ENCODE measurements at places on chromosomes 7 and 10.
A peak's percentile ranks its signal among the peaks of the same experiment; 100 is the strongest.

- no peak for DNase-seq
Measured at GRCh38 chr10:73816917-73817729, 5.7 kb upstream of the NDST2 start.

DNA sequence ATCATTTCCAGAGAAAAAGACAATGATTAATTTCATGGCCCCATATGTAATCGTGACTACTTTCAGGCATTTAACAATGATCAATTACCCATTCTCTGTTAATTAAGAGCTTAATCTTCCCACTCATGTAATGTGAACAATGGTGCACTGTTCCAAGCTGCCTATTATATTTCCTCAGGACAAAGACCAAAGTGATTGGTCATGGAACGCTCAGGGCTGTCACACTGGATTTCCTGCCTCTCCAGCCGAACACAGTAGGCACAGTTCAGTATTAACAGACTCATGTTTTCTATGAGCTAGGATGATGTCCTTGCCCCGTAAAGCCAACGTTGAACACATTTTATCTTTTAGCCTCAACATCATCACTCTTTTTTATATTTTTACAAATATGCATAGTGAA is 142.7 kb upstream of the FZD8 start:
- DNase-seq = no peak

GRCh38 chr10:5046410-5046809 is 42.8 kb upstream of the AKR1C2 start:
- no peak for DNase-seq

DNA sequence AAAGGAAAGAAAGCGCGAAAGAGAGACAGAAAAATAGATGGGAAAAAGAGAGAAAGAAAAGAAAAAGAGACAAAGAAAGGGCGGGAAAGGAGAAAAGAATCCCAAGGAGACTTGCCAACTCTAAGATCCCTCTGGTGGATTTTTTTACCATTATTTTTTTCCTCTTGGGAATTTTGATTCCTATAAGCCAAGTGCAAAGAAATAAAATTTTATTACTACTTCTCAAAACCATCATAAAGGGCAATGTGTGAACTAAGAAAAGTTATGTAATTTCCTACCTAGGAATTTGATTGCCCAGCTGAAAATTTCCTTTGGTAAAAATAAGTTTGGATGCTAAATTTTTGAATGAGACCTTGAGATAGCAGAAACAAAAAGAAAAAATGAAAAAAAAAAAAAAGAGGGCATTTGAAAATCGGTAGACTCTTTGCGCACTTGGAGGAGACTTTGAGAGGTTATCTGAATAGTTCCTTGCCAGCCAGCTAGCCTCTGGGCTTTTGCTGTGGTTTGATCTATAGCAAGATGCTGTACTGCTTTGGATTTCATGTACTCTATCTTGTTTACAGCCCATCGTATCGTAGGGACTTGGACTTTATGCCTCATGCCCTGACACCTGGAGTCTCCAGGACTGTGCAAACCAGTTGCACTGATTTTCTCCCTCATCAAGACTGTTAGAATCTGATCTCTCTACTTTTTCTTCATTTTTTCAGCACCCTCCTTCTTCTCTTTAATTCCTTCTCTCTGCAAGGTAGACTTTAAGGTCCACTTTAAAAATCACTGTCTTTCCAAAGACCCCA is 535.4 kb upstream of the MKI67 start:
- no peak for DNase-seq

DNA sequence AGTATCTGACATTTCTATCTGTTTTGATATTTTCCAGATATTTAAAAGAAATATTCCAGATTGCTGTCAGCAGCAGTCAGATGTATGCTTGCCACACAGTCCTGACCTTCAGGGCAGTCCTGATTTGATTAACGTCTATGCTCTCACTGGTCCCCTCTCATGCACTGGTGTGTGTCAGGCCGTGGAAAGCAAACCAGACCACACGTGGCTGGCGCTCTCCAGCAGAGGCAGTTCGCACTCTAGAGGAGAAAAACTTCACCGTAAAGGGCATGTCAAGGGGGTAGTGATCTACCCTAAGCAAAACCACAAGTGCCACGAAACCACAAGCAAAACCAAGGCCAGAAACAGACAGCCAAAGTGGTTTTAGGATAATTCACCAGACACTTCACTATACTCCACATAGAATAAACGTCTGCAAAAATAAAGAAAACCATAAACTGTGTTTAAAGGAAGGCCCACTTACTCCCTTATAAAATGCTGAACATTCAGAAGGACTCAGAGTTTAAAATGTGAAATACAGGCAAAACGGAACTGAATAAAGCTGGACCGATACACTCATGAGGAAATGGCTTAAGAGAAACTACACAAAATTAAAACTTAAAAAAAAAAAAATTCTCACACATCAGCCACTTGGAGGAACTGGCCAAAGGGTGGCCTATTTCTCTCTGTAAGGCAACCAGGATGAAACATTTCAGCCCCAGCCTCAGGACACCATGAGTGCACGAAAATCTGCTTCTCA is 26.4 kb downstream of the PARP12 start:
- no peak for DNase-seq

- DNase-seq = no peak
Measured at GRCh38 chr10:1369197-1369596, 313.0 kb downstream of the WDR37 start.

DNA sequence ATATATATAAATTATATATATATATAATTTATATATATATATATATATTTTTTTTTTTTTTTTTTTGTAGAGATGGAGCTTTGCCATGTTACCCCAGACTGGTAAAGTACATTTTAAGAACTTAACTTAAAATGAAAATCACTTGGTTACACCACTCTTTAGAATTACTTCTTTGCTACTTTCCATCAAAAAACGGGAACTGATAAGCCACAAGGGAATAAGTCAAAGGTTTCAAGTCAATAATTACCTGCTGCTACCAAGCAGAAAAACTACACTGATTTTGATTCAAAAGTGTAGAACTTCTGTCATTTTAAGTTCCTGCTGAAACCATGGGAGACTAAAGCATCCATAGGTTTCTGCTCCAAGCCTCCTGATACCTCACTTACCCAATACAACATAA is 12.2 kb downstream of the PPA1 start:
- no peak for DNase-seq

- no peak for DNase-seq
Measured at GRCh38 chr7:234051-234707, 41.8 kb downstream of the FAM20C start.

DNA sequence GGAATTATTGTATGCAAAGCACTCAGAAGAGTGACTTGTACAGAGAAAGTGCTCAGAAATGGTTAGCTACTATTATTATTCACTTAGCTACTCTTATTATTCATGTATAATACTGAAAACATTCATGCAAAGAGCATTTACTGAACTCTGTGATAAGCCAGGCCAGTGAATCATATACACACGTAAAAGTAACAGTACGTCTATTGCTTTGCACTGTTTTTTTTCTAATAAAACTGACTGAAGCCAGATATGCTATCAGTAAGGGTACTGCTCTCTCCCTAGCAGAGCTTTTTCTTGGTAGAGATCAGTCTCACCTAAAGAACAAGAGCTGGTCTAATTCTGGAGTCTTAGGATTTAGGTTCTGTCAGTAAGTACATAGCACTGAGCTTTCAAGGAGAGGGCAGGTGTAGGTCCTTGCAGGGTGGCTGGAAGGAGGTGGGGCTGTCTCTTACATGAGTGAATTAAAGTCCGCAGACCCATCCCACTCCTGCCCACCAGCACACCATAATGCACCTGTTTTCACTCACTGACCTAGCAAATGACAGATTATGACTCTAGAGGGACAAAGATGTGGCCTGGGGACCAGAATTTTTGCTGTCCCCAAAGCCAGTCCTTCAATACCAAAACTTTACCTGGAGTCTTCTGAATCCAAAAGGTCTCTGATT is 145.9 kb downstream of the ARID5B start:
- DNase-seq = no peak

DNA sequence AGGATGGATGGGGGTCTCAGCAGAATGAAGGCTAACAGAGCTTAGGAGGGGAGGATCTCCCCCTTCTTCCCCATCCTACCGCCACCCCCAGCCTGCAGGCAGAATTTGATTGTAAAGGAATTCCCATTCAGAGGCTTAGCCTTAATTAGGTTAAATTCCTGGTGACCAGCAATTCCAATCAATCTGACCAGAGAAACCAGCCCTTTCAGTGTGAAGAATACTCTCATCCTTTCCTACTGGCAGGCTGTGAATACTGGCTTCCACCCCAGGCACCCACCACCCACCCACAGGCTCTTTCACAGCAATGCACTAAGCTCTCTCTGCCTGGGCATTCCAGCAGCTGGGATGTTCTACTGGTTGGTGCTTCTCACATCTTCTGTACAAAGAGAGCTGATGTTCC is 137.9 kb upstream of the LYZL1 start:
- DNase-seq = peak; percentile 71

- DNase-seq = no peak
Measured at GRCh38 chr10:132450466-132450824, 53.4 kb downstream of the PWWP2B start.

GRCh38 chr7:2887816-2888215 is 43.7 kb upstream of the GNA12 start:
- DNase-seq = no peak

DNA sequence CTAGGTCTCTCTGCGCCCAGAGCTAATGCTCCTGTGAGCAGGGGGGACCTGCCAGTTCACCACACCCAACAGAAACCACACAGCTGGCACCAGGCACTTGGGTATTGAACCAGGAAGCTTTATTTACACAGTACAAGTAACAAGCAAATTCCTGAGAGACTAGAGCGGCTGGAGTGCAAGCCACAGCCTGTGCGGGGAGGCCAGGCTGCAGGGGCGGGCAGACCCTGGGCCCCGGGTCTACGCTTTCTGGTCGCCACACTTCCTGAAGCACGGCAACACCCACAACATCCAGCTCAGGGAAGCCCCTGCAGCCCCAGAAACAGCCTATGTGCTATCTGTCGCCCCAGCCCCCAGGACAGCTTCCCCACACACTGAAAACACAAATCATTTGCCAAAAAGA is 125.0 kb downstream of the FAM53B start:
- no peak for DNase-seq

- DNase-seq = no peak
Measured at GRCh38 chr10:74755273-74755672, 71.1 kb upstream of the KAT6B start.

DNA sequence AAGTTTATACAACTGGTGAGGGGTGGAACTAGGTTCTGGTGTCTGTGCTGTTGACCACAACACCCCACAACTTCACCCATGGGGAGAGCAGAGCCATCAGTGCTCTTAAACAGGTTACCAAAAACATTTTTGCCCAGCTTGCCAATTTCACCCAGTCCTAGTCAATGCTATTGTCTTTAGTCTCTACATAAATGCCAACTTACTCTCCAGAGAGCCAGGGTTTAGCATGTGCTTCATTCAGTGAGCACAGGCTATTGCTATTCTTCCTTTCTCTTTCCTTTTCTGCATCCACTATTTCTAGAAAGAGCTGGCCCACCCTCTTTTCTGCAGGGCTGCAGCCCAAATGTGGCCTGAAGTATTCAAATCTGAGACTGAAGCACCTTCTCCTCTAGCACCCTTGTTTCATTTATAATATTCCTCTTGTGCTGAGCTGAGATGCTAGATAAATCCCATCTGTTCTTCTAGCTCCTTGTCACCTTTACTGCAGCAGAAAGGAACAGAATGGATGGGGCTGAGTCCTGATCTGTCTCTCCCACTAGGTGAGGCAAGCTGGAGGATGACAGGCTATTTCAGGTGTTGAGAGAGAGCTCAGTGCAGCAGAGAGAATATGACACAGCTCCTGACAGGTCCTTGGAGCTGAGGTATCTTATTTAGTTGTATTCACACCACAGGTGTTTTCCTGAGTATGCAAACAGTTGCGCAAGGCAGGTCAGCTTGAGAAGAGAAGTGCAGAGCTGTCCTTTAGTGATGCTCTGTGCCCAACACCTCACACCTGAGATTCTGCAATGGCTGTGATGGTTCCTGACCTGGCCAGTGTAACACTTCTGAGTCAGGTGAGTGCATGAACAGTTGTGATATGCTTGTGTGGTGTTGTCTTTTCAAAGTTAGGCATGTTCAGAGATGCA is 819.2 kb downstream of the CCSER2 start:
- DNase-seq = no peak

- no peak for DNase-seq
Measured at GRCh38 chr10:77090381-77091356, 546.9 kb downstream of the KCNMA1 start.

DNA sequence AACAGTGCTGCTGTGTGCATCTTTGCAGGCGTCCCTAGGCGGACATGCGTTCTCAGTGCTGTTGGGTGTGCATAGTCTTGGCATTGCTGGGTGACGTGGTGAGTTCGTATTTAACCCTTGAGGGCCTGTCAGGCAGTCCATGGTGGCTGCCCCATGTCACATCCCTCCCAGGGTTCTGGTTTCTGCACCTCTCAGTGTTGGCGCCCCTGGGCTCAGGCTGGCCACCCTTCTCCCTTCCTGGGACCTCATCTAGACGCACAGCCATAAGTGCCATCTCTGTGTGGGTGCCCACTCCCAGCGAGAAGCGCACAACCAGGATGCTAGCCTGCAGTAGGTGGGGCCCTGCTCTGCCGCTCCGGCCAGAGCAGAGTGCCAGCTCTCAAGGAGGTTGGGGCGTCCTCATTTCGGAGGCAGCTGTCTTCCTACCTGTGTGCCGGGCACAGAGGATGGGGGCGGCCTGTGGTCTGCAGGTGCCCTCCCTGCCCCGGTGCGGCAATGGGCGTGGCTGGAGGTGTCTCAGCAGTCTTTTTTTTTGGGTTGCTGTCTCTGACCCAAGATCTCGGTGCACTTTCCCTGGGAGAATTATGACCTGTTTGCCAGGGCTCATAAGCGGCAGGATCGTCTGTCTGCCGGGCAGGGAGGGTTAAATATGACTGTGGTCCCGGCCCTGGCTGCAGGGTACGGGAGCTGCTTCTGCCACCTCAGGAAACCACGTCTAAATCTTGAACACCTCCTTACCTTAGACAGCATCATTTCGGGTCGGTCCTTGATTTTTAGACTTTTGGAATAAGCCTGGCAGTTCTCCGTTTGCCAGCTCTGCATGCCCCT is 6.5 kb downstream of the INPP5A start:
- peak; percentile 49 for DNase-seq

- no peak for DNase-seq
Measured at GRCh38 chr7:27947586-27948278, 207.8 kb downstream of the TAX1BP1 start.

DNA sequence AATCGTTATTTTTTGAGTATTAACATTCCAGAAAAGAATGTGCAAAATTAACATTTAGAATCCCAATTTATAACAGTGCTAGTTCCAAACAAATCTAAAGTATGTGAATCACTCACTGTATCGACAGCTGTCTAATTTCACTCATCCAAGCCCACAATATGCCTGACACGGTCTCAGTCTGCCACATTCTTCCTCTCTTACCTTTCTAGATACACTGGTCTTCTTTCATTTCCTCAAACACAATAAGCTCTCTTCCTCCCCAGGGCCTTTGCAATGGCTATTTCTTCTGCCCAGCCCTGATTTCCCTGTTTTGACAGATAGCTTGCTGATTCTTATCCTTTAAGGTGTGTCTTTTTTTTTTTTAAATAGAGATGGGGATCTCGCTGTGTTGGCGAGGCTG is 48.8 kb downstream of the UBE2H start:
- DNase-seq = peak; percentile 31

- DNase-seq = no peak
Measured at GRCh38 chr7:23247046-23247602, 549 bp downstream of the GPNMB start.

GRCh38 chr7:117092785-117093184 is 139.5 kb downstream of the ST7 start:
- no peak for DNase-seq

- peak; percentile 84 for DNase-seq
Measured at GRCh38 chr7:30348083-30348560, 63.7 kb downstream of the ZNRF2 start.
